Effector CD8-positive, alpha-beta T cell (primary cell): ENCODE measurements at places on chromosomes 3 and 15.

DNA sequence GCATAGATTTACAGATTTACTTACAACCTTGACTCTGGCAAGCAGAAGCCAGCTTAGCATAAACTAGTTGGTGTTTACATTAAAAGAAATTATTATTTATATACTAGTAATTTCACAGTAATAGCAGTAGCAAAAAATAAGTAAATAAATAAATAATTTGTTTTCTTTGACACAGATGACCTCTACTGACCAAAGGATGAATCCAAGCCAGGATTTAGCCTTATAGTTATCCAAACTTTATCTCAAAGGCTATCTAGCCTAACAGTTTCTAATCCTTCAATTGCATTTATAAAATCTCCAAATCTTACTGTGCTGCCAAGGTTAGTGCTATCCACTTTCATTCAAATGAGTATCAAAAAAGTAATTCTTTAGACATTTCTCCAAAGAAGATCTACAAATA is 64.3 kb downstream of the FRMD5 start:
- DNase-seq, result no peak

- no peak for DNase-seq
Measured at GRCh38 chr15:96893159-96893906, 562.8 kb downstream of the NR2F2 start.

- DNase-seq, result no peak
Measured at GRCh38 chr3:73874161-73874560, 249.4 kb upstream of the PDZRN3 start.

DNA sequence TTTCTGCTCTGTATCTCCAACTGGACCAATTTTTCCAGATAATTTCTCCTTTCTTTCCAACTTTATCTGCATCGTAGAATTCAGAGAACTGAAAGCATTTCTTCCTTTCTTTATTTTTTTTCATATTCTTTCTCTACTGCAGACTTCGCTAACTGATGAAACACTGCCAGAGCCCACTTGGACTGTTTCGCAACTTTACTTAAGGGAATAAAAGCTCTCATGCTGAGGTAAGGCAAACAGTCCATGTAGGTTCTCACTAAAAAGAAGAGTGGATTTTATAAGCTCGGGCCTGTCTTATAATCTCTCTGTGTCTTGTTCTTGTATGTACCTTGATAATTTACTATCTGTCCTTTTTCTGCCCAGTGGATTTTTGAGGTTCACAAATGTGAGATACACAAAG is 163.5 kb downstream of the CNTN4 start:
- no peak for DNase-seq
